ENCODE measurements at places on chromosomes 1 and 21. TPM values are rescaled to one million over a fixed set of nuclear protein-coding genes. Genes with fewer than 3 reads are reported as not detected.

HSD11B1 gene
- not detected for total RNA-seq

GRCh38 chr1:56229186-56229585 is 350.2 kb downstream of the PLPP3 start:
- no peak for DNase-seq

- no peak for DNase-seq
Observed at GRCh38 chr1:54826226-54826816, 25.2 kb upstream of the TTC22 start.

DNA sequence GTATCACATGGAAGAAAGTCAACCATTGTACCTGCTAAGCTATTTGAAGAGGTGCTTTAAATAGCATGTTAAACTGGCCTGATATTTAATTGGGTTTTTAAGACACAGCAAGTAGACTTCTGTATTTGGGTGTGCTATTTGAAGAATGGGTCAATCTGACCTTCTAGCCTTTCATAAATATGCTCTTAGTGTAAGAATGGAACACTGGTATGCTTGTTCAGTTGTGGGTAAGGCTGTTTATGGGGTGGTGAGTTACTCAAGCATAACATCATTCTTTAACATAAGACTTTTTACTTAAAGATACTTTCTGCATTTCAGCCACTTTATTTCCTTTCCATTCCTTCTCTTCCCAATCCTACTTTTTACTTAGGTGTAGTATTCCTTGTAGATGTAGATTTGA is 21.4 kb downstream of the AHCYL1 start:
- no peak for DNase-seq

GRCh38 chr1:198977909-198978308 is 339.1 kb downstream of the PTPRC start:
- DNase-seq: no peak

Data from Karpas-422 (cell line).